Activated CD4-positive, alpha-beta T cell treated with anti-CD3 and anti-CD28 coated beads, Interleukin-2, amount 10 ng/mL, durations not matched to agents 24 days and 14 days (primary cell): ENCODE measurements at places on chromosomes 5 and 9. TPM values are rescaled to one million over a fixed set of nuclear protein-coding genes. Genes with fewer than 3 reads are reported as not detected.

- peaks cover 1% of the 10 kb centered on the region for H3K36me3 ChIP-seq
- peak overlapping the region; percentile 77 for H3K27ac ChIP-seq
- H3K4me3 ChIP-seq, result peak overlapping the region; percentile 92
- peak; percentile 60 for DNase-seq
- peaks cover 18% of the 10 kb centered on the region for H3K27me3 ChIP-seq
Measured at GRCh38 chr9:34457266-34458012, 931 bp downstream of the FAM219A start.

- H3K4me3 ChIP-seq, result no peak overlapping the region
- H3K27ac ChIP-seq, result no peak overlapping the region
- peaks cover 34% of the 10 kb centered on the region for H3K4me1 ChIP-seq
- peaks cover 8% of the 10 kb centered on the region for H3K36me3 ChIP-seq
- H3K27me3 ChIP-seq, result peaks cover 2% of the 10 kb centered on the region
Measured at GRCh38 chr9:68998812-68999211, 15.1 kb downstream of the PRKACG start.

GMCL2 gene
- 0.07 TPM in 1 of 2 replicates, not detected in the other for total RNA-seq

SLC34A1 gene
- not detected in 2 replicates for total RNA-seq

NOXA1 gene
- total RNA-seq, result 0.30 and 0.36 TPM in 2 replicates
